ENCODE measurements at places on chromosomes 4 and X.

- DNase-seq, result no peak
Observed at GRCh38 chr4:40656201-40656863, 26.7 kb upstream of the RBM47 start.

GRCh38 chr4:24322995-24323394 is 261.4 kb downstream of the DHX15 start:
- DNase-seq, result no peak

- DNase-seq, result no peak
Observed at GRCh38 chrX:68750316-68750715, 78.5 kb upstream of the EFNB1 start.

DNA sequence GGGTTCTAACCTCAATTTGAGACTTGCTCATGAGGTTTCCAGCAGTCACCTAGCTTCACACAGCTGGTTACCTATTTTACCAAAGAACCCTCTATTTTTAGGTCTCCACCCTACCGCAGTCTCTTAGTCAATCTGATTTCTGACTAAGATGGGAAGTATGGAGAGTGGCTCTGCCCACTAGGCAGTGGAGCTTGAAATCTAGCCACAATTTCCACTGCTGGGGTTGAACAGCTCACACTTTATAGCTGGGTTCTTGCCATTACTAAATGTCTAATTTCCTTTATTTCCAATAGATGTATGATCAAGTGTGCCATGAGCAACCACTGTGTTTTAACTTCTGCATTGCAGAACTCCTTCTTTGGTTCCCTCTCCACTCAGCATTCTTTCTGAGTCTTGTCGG is 43.1 kb downstream of the GASK1B start:
- no peak for DNase-seq

GRCh38 chr4:25750874-25751273 is 95.2 kb downstream of the SLC34A2 start:
- no peak for DNase-seq

- DNase-seq, result no peak
Observed at GRCh38 chr4:112807083-112807482, 170.1 kb downstream of the LARP7 start.

- DNase-seq, result no peak
Observed at GRCh38 chr4:173357939-173358338, 12.8 kb upstream of the SAP30 start.

- DNase-seq, result no peak
Observed at GRCh38 chrX:17053502-17053901, 107.0 kb downstream of the REPS2 start.

DNA sequence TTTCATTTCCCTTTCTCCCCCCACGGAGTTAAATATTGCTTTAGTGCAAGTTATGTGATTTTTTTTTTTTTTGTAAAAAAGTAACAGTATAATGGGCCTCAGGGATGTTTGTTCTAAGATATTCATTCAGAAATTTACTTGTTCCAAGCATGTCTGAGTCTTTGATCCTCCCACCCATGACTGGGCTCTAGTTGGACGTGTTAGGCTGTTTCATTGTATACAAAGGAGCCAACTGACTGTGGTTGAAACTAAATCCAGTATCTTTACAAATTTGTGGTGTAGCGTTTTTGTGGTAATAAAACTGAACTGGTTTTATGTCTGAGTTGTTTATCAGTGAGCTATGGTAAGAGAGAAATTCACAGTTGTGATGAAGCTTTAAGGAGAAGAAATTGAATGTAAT is 74.1 kb downstream of the DOCK11 start:
- DNase-seq, result no peak

DNA sequence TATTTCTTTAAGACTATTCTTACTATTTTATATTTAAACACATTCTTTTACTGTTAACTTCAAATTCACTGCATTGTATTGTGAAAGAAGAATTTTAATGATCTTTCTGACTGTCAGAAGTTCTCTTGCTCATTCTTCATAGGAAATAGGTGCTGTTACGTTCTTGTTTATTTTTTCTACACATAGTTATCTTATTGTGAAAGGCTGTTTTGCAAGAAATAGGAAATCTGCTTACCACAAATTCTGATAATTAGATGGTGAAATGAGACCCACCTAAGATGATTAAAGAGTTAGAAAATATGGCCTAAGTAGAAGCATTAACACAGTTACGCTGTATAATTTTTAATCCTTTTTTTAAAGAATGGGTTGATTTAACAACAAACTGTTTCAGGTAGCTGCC is 316.1 kb upstream of the ZFP42 start:
- no peak for DNase-seq

- no peak for DNase-seq
Observed at GRCh38 chr4:185396724-185397385, at the start of gene ANKRD37. TSS of gene ANKRD37 (plus strand) at chr4:185396841. CDS start at chr4:185396924, 83 bp downstream.

DNA sequence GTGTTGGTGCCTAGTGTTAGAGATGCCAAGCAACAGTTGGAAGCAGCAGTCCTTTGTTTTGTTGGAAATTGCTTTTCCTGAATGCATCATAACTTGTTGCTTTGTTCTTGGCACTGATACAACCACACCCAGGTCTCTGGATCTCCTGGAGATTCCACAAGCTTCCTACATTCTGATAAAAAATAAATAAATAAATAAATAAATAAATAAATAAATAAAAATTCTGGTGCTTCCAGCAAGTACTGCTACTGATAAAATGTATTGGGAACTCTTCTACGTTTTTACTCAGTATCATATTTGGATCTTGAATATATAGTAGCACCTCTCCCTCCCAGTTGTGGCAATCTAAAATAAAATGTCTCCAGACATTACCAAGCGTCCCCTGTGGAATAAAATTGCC is 62.7 kb upstream of the GRID2 start:
- no peak for DNase-seq

GRCh38 chr4:144589512-144589911 is 56.4 kb upstream of the HHIP start:
- DNase-seq, result no peak

GRCh38 chrX:17052793-17053192 is 106.3 kb downstream of the REPS2 start:
- no peak for DNase-seq

GRCh38 chr4:77156912-77157858 is at the start of gene CCNG2:
TSS of gene CCNG2 (plus strand) at chr4:77157207. CDS start at chr4:77158533, 1,326 bp downstream.
- DNase-seq, result peak; percentile 64

DNA sequence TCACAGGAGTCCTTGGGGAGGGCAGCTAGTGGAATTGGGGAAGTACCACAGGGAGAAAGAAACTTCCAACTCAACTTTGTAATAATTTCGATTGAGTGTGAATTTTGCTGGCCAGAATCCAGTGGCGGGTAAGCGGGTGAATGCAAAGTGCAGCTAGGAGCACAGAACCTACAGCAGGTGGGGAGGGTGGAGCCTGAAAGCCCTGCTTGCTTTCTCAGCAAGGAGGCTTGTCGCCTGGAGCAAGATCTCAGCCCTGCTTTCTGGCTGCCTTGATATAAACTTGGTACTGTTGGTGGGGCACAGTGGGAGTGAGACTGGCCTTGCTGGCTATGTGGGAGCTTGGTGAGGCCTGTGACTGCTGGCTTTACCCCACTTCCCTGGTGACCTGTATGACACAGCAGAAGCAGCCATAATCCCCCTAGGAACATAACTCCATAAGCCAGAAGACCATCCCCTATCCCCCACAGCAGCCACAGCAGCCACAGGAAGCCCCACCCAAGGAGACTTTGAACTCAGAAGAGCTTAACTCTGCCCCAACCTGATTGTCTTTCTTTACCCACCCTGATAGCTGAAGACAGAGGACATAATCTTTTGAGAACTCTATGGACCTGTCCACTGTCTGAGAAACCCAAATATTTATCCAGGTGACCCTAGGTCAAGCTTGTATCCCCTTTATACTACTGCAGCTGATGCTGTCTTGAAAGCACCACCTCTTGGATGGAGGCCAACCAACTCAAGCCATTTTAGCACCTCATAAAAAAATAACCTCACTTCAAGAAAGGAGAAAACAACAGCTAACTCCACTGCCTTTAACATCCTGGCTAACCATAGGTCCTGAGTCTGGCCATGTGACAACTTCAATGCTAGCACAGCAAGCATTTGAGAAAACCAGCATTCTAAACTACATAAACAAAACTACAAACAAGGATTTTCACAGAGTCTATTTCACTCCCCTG is 87.2 kb upstream of the PDE5A start:
- DNase-seq, result no peak

- DNase-seq, result no peak
Observed at GRCh38 chr4:22941688-22942375, 249.1 kb downstream of the GBA3 start.

Data from stimulated activated CD8-positive, alpha-beta memory T cell treated with anti-CD3 and anti-CD28 coated beads, Interleukin-2, amount 100 ng/mL, for 48 hours (primary cell).